ENCODE measurements at places on chromosomes 1 and 21.

DNA sequence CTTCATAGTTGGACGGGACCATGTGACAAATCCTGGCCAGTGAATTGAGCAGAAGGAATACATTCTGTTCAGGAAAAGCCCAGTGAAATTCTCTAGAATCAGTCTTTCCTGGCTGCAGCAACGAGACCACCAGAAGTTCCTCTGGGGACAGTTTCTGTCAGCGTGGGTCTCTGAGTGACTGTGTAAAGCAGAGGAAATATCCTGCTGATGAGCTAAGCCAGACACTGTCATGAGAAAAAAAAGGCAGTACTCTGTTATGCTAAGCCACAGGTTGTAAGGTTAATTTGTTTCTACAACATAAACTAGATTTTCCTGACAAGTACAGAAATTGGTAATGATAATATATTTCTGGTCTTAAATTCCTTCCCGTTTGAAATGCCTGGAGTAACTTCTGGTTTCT lies 664.4 kb downstream of the LMO4 start:
- no peak for DNase-seq

DNA sequence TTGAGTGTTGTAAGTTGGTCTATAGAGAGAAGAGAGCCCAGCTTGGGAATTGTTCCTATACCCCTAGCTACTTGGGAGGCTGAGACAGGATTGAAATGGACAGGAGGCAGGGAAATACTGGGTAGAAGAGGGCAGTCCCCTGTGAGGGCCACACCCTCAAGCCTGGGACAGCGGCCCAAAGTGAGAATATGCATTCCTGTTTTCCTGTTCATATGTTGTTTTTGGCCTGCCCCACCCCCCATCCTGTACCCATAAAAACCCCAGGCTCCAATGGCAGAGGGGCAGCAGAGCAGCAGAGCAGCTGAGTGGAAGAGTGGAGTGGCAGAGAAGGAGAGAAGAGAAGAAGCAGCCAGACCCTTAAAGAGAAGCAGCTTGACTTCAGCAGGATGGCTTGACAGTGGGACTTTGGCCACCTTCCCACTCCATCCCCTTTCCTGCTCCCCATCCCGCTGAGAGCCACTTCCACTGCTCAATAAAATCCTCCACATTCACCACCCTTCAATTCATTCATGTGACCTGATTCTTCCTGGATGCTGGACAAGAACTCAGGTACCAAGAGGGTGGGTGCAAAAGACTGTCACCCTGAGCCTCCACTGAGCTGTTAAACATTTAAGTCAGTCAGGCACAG lies 70.6 kb upstream of the PUM1 start:
- DNase-seq, result no peak

- peak; percentile 25 for DNase-seq
Measured at GRCh38 chr1:54464031-54464476, 57.9 kb upstream of the SSBP3 start.

DNA sequence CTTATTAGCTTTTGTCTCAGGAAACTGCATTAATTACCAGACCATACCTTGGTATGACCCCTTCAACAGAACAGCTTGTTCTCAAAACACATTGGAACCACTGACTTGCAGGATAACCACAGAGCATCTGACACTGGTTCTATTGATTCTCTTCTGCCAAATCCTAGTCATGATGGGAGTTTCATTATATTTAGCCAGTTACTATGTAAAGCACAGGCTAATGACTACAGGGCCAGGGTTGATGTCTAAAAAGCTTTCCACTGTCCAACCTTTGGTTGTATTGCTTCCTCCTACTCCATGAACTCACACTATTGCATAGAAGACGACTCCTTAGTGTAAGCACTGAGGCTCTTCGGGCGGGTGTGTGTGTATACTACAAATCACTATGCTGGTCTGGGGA lies 3.8 kb downstream of the STMN1 start:
- DNase-seq, result no peak

- no peak for DNase-seq
Measured at GRCh38 chr1:247347477-247348222, 16.0 kb upstream of the ZNF496 start.

DNA sequence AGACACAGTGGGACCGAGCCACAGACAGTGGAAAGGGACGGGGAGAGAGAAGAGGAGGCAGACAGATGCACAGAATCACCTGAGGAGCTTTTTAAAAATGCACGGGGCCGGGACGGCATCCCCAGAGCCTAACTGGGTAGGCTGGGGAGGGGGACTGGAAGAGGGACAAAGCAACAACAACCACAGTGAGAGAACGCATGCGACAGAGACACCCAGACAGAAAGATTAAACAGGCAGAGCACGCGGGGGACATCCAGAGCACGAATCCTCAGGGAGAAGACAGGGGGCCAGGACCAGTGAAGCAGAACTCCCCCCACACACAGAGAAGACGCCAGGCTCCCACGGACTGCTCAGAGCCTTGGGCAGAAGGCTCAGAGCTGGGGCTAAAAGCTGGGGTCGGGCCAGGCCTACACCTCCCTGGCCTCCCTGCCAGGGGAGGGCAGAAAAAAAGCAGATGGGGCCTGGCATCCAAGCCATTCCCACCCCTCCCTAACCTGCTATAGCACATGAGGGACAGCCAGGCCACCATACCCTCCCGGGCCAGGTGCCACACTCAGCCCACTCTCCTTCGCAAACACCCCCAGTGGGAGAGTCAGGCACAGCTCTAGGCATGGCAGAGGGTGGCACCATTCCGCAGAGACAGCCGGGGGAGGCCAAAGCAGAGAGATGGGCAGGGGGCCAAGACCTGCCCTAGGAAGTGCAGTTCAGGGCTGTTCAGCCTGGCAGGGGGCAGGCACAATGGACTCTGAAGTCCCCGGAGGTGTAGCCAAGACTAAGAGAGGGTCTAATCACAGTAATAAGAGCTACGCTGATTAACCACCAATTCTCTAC lies 29.8 kb upstream of the COL16A1 start:
- DNase-seq, result no peak

GRCh38 chr21:41991659-41992058 lies 18.5 kb downstream of the ZBTB21 start:
- DNase-seq, result no peak

- DNase-seq, result no peak
Measured at GRCh38 chr1:225980005-225980836, 18.9 kb downstream of the SDE2 start.

DNA sequence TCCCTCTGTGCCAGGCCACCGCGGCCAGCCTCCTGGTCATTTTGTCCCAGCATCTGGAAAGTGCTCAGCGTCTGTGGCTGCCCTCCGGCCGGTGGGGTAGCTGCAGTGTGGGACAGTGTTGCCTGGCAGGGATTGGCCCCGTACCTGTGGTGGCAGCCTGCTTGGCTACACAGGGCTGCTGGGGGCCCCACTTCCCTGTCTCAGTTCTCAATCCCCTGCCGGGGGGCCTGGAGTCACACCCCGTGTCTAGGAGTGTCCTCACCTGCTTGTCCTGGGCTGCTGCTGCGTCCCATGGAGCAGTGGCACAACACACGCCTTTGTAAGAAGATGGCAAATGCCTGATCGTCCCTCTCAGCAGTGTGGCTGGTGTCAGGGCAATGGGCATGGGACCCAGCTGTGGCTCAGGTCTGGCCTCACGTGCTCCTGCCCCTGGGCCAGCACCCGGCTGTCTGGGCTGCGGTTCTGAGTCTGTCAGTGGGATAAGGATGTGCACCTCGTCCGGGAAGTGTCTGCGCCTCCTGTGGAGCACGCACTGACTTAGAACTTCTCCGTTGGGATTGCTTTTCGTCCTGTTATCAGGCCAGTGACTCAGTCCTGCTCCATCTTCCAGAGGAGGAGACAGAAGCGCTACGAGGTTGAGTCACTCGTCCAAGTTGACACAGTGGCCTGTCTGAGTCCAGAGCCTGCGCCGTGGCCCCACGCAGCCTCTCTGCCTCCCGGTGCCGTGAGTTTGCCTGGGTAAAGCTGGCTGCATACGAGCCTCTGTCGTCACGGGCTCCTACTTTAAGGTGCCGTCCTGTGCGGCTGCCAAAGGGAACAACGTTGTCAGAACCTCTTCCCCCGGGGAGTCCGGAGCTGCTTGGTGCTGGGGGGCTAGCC lies 41.0 kb downstream of the CRYAA start:
- DNase-seq, result no peak

GRCh38 chr1:172760121-172760520 lies 101.2 kb downstream of the FASLG start:
- DNase-seq, result no peak

DNA sequence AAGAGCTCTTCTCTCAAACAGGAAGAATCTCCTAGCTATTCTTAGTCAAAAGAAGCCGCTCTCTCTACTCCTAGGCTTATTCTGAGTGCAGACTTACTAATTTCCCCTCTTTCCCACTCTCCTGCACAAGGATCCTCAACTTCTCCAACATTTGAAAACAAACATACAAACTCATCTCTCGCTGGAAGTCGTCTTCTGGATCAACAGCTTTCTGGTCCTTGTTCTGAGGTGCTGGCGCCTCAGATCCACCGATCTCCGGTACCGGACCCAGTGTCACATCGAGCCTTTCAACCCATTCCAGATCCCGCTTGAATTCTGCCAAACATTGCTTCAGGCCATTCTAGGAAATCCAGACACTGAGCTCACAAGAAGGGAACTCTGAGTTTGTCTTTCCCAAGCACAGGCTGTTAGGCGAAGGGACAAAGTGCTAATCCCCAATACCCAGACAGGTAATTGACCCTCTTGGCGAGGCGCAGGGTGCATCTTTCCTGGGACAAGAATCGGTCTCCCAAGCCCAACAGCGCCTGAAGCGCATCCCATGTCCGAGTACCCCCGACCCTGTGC lies 696 bp downstream of the EBNA1BP2 start:
- DNase-seq, result no peak

DNA sequence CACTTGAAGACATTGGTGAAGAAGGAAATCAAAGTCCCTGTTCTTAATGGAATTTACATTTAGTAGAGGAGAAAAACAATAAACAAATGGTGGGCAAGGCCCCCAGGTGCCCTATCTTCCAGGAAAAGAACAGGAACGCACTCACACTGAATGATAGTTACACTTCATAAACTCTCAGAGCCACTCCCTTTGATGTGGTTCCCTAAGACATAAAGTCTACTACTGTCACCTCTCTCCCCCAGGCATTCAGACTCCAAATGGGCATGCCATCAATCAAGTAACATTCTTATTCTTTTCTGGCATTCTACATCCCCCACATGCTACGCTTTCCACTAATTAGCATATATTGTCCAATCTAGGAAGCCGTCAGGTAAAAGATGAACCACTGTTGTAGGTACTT lies 36.6 kb upstream of the PIGC start:
- no peak for DNase-seq

DNA sequence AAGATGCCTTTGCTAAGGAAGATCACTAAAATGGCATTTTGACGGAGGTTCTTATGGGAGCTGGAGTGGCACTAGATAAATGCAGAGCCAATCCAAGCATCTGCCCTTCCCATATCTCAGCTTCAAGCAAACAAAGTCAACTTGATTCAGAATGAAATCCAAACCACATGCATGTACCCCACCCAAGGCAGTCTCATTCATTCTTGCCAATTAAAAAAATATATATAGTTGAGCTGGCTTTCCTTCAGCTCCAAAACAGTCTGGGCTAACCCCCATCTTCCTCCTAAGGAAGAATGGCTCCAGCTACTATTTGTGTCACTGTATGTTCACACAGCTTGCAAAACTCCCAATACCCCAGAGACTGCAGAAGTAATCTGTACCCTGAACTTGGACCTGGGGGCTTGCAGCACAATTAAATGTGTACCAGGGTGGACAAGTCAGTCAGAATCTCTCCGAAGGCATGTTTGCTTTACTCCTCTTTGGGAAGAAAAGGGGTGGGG lies 35.4 kb downstream of the GPR3 start:
- no peak for DNase-seq

DNA sequence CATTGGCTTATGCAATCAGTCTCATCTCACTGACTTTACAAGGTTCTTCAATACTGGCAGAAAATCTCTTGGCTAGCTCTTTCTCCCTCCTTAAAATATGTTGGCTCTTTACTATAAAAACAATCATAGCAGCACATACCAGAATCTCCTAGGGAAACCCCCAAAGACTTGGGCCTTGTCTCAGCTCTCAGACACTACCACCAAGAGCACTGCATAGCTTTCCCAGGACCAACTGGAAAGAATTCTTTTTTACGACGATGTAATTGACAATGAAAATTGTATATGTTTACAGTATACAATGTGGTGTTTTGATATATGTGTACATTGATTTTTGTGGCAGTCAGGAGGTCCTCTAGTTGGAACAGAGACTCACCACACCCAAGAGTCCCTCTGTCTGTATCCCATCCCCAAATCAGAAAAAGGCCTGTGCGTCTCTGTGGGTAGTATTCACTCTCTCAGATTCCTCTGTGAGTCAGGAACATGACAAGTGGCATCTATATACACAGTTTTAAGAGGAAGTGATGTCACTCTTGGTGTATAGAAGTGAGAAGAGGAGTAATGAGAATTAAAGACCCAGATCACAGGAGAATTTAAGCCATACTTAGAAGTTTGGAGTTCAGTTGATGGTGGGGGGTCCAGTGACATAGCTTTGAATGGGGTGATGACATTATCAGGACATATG lies 21.1 kb downstream of the SMAP2 start:
- no peak for DNase-seq

GRCh38 chr1:3821908-3822307 lies 25.6 kb upstream of the LRRC47 start:
- no peak for DNase-seq

GRCh38 chr21:37208056-37208721 lies 58.9 kb downstream of the VPS26C start:
- DNase-seq, result peak; percentile 78

GRCh38 chr21:18382141-18382540 lies 21.4 kb downstream of the TMPRSS15 start:
- DNase-seq, result no peak

- DNase-seq, result no peak
Measured at GRCh38 chr1:232510367-232511110, 119.4 kb downstream of the SIPA1L2 start.

- DNase-seq, result no peak
Measured at GRCh38 chr1:93716941-93717368, 35.3 kb upstream of the BCAR3 start.

- no peak for DNase-seq
Measured at GRCh38 chr1:173224949-173225348, 17.8 kb upstream of the TNFSF4 start.

DNA sequence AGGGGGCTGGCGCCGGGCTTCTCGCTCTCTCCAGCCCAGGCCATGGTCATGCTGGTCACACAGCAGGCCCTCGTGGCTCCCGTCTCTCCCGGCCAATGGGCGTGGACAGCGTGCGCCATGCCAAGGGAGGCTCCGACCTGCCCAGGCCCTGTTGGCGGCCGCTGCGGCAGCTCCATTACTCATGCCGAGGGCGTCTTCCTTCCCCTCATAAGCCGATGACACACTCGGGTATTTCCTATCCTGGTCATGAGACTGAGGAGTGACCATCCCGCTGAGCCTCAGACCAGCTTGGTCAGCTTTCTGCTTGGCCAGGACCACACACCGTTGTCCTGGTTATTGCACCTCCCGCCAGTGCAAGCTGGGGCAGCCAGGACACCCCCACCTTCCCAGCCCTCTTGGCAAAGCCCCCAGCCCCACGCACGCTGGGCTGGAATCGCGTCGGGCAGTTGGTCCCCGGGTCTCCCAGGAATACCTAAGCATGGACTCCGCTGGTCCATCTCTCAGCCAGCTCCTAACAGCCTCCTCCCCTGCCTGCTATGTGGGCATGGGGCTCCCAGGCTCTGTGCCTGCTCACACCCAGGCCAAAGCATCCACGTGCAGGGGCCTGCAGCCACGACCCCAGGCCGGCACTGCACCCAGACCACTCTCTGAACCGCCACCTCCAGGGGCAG lies 49.8 kb downstream of the ARHGEF16 start:
- no peak for DNase-seq

- no peak for DNase-seq
Measured at GRCh38 chr21:43835050-43835449, 30.0 kb upstream of the AGPAT3 start.

Measured in GM20000 (cell line).